NCI-H1048 (cell line): ENCODE measurements at places on chromosomes 3 and 15.

- DNase-seq = no peak
These were observed at the start of gene CSPG4 for GRCh38 chr15:75712668-75713337. Gene CSPG4 (minus strand): TSS chr15:75712848. CDS start chr15:75712755, 93 bp downstream.

GRCh38 chr3:167733961-167734497, 663 bp downstream of the PDCD10 start:
- no peak for DNase-seq

GRCh38 chr15:50265620-50266019, at the start of gene HDC:
Gene HDC (minus strand): TSS chr15:50265726. CDS start chr15:50265623, 103 bp downstream.
- no peak for DNase-seq

- no peak for DNase-seq
These were observed 773.4 kb downstream of the ROBO1 start for GRCh38 chr3:78994174-78995027.

DNA sequence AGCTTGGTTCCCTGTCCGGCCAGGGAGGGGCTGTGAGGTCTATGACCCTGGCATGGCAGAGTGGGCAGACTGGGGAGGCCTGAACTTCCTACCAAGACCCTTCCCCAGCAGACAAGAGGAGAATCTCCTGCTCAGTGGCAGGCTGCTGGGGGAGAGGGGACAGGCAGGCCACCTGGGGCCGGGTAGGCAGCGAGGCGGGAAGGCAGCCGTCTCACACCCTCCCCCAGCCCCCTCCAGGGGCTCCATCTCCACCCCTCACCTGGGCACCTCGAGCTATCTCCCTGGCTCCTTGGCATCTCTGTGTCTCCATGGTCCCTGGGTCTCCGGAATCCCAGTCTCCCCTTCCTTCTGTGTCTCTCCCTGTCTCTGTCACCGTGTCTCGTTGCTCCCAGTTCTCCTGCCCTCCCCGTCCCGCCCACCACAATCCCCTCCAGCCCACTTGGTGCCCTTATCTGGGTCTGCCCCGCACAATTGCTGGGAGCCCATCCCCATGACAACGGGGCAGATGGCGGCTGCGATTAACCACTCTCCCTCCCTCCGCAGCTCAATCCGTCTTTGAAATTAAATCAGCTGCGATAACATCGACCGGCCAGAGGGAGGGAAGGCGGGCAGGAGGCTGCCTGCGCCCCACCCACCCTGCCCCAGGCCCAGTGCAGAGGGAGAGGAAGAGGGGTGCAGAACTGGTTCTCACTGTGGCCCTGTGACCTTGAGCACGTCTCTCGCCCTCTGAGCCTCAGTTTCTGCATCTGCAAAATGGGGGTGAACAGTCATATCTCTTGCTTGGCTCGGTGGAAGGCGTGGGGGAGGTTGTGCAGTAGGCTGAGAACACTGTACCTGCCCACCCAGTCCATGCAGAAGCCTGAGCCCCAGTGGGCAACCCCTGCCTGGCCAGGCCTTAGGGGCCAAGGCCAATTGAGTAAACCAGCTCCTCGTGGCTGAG, 9.6 kb downstream of the DNAJB8 start:
- no peak for DNase-seq

- DNase-seq = no peak
These were observed 12.4 kb downstream of the TNK2 start for GRCh38 chr3:195895861-195896360.

GRCh38 chr15:35445891-35446290, 100.1 kb downstream of the DPH6 start:
- no peak for DNase-seq

DNA sequence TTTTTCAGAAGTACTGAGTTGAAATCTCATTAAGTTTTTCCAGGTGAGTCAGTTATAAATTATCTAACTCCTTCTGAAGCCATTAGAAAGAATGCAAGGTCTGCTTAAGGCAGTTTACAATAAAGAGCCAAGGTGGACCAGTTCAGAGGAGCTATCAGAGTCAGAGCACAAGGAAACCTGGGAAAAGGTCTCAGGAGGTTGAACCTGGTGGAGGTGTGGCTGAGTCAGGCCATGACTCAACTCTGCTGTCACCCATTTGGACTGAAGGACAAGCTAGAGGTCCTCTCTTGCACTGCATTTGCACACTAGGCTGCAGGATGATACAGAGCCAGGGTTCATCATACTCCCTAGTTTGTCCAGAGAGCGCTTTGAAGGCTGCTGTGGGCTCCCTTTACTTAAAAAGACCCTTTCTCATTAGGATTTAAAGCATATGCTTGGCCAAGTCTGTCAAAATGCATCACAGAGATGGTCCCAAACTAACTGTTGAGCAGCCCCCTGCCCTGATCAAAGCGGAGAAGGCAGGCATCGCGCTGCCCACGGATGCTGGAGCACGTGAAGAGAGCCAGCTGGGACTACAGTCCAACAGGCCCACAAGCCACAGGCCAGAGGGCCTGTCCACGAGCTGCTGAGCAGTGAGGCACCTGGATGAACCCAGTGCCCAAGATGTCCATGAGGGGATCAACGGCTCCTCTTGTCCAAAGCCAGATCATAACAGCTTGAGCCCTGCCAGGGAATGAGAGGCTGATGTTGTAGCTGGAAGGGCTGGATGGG, 26.0 kb upstream of the MRPS22 start:
- DNase-seq = no peak

- DNase-seq = no peak
These were observed 76.6 kb downstream of the ETV5 start for GRCh38 chr3:186032321-186032720.
